ENCODE measurements at places on chromosomes 12 and 14. TPM values are rescaled to one million over a fixed set of nuclear protein-coding genes. Genes with fewer than 3 reads are reported as not detected.

DNA sequence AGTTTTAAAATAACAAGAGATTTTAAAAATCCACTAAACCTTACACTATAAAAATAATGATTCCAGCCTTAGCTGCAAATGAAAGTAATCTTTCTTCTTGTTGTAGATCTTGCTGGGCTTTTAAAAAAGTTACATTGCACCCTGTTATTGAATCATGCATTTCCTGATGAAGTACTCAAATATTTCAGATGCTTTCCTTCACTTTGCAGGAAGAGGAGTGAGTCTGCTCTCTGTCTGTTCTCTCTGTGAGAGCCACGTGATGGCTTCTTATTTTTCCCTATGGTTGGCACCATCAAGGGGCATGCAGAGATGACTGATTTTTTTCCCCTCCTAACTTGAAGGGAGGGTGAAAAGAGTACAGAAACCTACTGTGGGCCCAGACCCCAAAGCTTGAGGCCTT, 262.7 kb downstream of the ATP23 start:
- H3K4me1 ChIP-seq = no peaks in the 10 kb centered on the region
- no peak overlapping the region for H3K4me3 ChIP-seq
- H3K36me3 ChIP-seq = no peaks in the 10 kb centered on the region
- DNase-seq = peak; percentile 2

GRCh38 chr14:105041841-105042765, 21.2 kb upstream of the CDCA4 start:
- H3K36me3 ChIP-seq = no peaks in the 10 kb centered on the region
- no peaks in the 10 kb centered on the region for H3K27me3 ChIP-seq
- no peak for DNase-seq
- no peak overlapping the region for H3K4me3 ChIP-seq
- no peak overlapping the region for H3K27ac ChIP-seq
- no peaks in the 10 kb centered on the region for H3K4me1 ChIP-seq

DNA sequence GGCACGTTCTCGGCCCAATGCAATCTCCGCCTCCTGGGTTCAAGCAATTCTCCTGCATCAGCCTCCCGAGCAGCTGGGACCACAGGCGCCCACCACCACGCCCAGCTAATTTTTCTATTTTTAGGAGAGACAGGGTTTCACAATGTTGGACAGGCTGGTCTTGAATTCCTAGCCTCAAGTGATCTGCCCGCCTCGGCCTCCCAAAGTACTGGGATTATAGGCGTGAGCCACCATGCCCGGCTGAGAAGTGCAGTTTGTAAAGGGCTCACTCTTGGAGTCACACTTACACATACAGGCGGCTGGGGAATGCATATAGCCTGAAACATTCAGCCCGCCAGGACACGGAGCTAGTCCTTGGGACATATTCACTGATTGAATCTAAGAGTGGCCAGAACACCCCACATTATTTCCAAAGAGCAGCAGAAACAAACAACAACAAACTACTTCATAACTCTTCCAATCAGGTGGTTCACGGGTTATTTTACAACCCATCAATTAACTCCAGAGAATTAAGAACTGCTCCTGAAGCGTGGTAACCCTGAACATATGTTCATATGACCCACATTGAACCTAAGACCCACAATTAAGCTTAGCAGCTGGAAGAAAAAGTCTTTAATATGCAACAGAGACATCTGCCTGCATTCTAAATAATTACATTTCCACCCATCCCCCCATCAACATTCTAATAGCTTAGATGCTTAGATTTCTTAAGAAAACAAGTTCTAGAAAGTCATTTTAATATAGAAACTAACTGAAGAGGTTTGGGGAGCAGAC, 49.2 kb downstream of the SSH1 start:
- no peak for DNase-seq
- H3K4me3 ChIP-seq = no peak overlapping the region
- H3K36me3 ChIP-seq = peaks cover 60% of the 10 kb centered on the region
- no peak overlapping the region for H3K27ac ChIP-seq
- H3K4me1 ChIP-seq = peaks cover 31% of the 10 kb centered on the region
- no peaks in the 10 kb centered on the region for H3K27me3 ChIP-seq

- peak overlapping the region; percentile 28 for H3K4me3 ChIP-seq
- H3K36me3 ChIP-seq = no peaks in the 10 kb centered on the region
- H3K27ac ChIP-seq = no peak overlapping the region
- peaks cover 10% of the 10 kb centered on the region for H3K27me3 ChIP-seq
- H3K4me1 ChIP-seq = peaks cover 4% of the 10 kb centered on the region
- DNase-seq = no peak
These were observed 44.9 kb downstream of the DDX11 start for GRCh38 chr12:31118347-31119191.

DNA sequence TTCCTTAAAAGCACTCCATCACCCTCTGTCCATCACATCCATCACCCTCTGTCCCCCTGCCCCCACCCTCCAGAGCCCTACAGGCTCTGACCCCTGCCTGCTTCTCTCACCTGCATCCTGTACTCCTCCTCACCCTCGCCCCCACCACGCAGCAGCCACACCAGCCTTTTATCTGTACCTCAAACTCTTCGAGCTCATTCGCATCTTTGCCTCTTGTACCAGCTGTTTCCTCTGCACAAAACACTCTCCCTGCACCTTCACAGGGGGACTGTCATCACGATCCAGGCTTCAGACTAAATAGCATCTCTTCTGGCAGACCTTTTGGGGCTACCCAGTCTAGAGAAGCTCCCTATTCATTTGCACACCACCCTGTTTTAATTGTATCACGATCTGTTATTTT, 24.1 kb downstream of the TMEM229B start:
- H3K36me3 ChIP-seq = no peaks in the 10 kb centered on the region
- no peaks in the 10 kb centered on the region for H3K4me1 ChIP-seq

GRCh38 chr12:103386451-103386850, 109.3 kb downstream of the C12orf42 start:
- H3K36me3 ChIP-seq = no peaks in the 10 kb centered on the region
- DNase-seq = no peak
- H3K27me3 ChIP-seq = no peaks in the 10 kb centered on the region
- H3K4me3 ChIP-seq = no peak overlapping the region
- H3K4me1 ChIP-seq = no peaks in the 10 kb centered on the region
- H3K27ac ChIP-seq = no peak overlapping the region

GRCh38 chr14:56803816-56804535, 6.3 kb downstream of the OTX2 start:
- H3K27ac ChIP-seq = no peak overlapping the region
- H3K4me3 ChIP-seq = no peak overlapping the region
- no peaks in the 10 kb centered on the region for H3K4me1 ChIP-seq
- DNase-seq = no peak
- peaks cover 86% of the 10 kb centered on the region for H3K27me3 ChIP-seq

Gene RFX4
- total RNA-seq = 0.07 TPM

DNA sequence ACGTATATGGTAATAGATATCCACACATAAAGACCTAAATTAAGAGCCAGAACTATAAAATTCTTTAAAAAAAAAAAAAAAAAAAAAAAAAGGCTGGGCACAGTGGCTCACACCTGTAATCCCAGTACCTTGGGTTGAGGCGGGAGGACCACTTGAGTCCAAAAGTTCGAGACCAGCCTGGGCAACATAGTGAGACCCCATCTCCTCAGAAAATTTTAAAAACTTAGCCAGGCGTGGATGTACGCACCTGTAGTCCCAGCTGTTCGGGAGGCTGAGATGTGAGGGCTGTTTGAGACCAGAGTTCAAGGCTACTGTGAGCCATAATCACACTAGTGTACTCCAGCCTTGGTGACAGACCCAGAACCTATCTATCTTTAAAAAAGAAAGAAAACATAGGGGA, 4.3 kb downstream of the BTBD7 start:
- no peak overlapping the region for H3K27ac ChIP-seq
- no peaks in the 10 kb centered on the region for H3K36me3 ChIP-seq
- no peak overlapping the region for H3K4me3 ChIP-seq
- H3K27me3 ChIP-seq = no peaks in the 10 kb centered on the region
- DNase-seq = no peak

Gene RNASE1
- 4.7 TPM for total RNA-seq

DNA sequence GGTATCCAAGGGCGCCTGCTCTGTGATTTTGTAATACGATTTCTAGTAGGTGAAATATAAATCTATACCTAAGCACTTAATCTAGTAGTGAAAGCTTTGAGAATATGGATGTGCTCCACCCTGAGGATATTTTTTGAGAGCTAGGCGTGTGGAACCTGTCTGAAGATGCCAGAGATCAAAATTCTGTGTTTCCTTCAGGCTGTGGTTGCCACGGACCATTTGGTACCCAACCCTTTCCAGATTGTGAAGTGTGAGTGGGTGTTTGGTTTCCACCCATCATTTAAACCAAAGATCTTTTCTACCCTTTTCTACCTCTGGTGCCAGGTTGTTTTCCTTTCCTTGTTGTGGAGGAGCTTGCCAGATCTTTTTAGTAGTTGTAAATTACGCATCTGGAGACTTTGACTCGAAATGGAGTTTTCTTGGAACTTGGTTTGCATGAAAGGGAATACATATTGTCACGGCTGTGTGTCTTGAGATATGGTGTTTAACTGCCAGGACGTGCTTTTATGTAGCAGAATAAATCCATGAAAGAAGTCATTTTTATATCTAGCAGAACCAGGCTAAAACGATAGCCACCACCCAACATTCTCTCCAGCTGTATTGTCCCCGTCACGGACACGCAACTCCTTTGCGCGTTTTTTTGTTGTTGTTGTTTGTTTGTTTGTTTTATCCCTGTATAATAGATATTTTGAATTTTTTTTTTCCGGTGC, 2.2 kb downstream of the LRFN5 start:
- peak overlapping the region; percentile 94 for H3K4me3 ChIP-seq
- DNase-seq = no peak
- peaks cover 22% of the 10 kb centered on the region for H3K27me3 ChIP-seq
- no peak overlapping the region for H3K27ac ChIP-seq

GRCh38 chr14:101761032-101761880, at the start of gene PPP2R5C:
TSS of gene PPP2R5C (plus strand) at chr14:101761709. CDS start at chr14:101761894, 185 bp downstream.
- H3K27me3 ChIP-seq = peaks cover 3% of the 10 kb centered on the region
- H3K4me3 ChIP-seq = peak within 1 kb of the TSS; percentile 88
- peak within 1 kb of the TSS; percentile 77 for H3K27ac ChIP-seq

DNA sequence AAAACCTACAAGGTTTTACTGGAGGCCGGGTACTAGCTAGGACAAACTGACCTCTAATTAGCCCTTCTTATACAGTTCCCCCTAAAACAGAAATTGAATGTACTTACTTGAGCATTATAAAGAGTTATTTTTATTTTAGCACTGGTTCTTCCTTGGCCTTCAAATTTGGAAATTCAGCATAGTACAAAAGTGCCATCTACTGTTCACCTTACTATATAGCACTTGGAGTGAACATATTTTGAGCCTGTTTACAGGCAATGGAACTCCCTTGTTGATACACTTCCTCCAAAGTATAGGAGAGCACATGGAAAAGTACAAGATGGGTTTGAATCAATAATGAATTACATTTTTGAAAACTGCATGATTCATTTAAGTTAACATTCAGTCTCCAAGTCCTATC, 3.9 kb upstream of the POC1B start:
- H3K4me3 ChIP-seq = no peak overlapping the region
- H3K4me1 ChIP-seq = no peaks in the 10 kb centered on the region
- DNase-seq = peak; percentile 25
- no peak overlapping the region for H3K27ac ChIP-seq
- no peaks in the 10 kb centered on the region for H3K27me3 ChIP-seq

- H3K36me3 ChIP-seq = no peaks in the 10 kb centered on the region
- peak overlapping the region; percentile 99 for H3K27ac ChIP-seq
- no peaks in the 10 kb centered on the region for H3K27me3 ChIP-seq
- H3K4me3 ChIP-seq = no peak overlapping the region
- peak; percentile 99 for DNase-seq
- H3K4me1 ChIP-seq = peaks cover 66% of the 10 kb centered on the region
These were observed 16.6 kb upstream of the SLC38A2 start for GRCh38 chr12:46389031-46389616.

Gene TAS2R10
- 0.29 TPM for total RNA-seq

Gene LRCOL1
- total RNA-seq = not detected

DNA sequence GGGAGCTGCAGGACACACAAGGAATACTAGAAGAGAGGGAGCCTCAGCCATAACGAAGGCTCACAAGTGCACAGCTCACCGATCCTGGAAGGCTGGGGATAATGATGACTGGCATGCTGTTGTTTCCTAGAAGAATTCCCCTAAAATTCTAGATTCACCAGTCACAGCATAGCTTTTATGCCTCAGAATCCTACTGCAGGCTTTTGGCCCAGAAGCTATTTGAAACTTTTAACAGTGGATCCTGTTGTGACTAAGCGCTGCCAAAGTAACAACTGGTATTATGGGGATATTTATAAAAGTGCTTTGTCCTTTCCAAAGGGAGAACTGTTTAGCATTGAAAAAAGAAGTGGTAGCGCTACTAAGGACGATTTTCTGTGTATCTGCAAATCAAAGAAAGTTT, 214.1 kb upstream of the PELI2 start:
- no peak overlapping the region for H3K27ac ChIP-seq
- H3K4me3 ChIP-seq = no peak overlapping the region
- peaks cover 7% of the 10 kb centered on the region for H3K4me1 ChIP-seq
- H3K27me3 ChIP-seq = no peaks in the 10 kb centered on the region

GRCh38 chr12:105041186-105041585, 43.1 kb downstream of the ALDH1L2 start:
- peak; percentile 68 for DNase-seq
- H3K27ac ChIP-seq = no peak overlapping the region
- H3K36me3 ChIP-seq = peaks cover 9% of the 10 kb centered on the region
- no peaks in the 10 kb centered on the region for H3K4me1 ChIP-seq
- H3K27me3 ChIP-seq = no peaks in the 10 kb centered on the region
- H3K4me3 ChIP-seq = no peak overlapping the region

- peak; percentile 37 for DNase-seq
- H3K27me3 ChIP-seq = peaks cover 5% of the 10 kb centered on the region
- H3K36me3 ChIP-seq = no peaks in the 10 kb centered on the region
- no peaks in the 10 kb centered on the region for H3K4me1 ChIP-seq
- H3K27ac ChIP-seq = no peak overlapping the region
These were observed 28.6 kb upstream of the CEBPE start for GRCh38 chr14:23147676-23148075.

Gene CABP1
- total RNA-seq = 0.19 TPM

DNA sequence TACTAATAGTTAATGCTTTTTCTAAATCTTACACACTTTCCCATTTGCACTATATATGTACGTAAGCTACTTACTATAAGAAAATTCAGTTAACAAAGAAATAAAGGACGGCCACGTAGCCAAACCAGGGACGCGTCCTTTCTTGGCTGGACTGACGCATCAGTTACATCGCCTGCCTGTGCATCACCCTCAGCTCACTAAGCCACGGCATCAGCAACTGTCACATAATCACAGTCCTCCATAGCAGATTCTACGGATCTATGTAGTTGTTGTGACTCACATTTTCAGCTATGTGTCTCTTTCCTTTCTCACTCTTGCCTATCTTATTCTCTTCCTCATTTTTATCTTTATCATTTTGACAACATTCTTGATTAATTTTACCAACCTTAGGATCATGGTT, 38.1 kb upstream of the C12orf50 start:
- peak; percentile 15 for DNase-seq
- H3K4me1 ChIP-seq = peaks cover 3% of the 10 kb centered on the region
- no peak overlapping the region for H3K27ac ChIP-seq
- no peak overlapping the region for H3K4me3 ChIP-seq
- no peaks in the 10 kb centered on the region for H3K27me3 ChIP-seq
- peaks cover 4% of the 10 kb centered on the region for H3K36me3 ChIP-seq

Gene LHX5
- not detected for total RNA-seq

Gene ANKS1B
- 3.0 TPM for total RNA-seq
